ENCODE measurements at places on chromosomes 12 and 14. TPM values are rescaled to one million over a fixed set of nuclear protein-coding genes. Genes with fewer than 3 reads are reported as not detected.

- no peak for DNase-seq
Observed at GRCh38 chr12:128114485-128114884, 152.5 kb upstream of the TMEM132C start.

DNA sequence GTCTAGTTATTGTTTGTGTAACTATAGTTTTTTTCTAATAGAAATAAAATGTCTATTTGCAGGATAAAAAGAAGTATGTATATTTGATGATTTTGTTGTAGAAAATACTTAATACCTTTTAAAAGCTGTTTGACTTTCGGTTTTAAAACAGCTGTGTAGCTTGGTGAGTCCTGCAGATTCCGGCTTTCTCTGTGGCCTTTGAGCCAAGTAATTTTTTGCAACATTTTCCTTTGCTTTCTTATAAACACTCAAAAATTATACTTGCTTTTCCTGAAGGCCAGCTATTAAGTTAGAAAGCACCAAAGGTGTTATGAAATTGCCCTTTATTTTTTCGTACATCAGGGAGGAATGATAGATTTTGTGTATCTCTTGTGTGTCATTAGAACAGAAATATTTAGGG, 63.6 kb downstream of the CRADD start:
- DNase-seq, result no peak

DNA sequence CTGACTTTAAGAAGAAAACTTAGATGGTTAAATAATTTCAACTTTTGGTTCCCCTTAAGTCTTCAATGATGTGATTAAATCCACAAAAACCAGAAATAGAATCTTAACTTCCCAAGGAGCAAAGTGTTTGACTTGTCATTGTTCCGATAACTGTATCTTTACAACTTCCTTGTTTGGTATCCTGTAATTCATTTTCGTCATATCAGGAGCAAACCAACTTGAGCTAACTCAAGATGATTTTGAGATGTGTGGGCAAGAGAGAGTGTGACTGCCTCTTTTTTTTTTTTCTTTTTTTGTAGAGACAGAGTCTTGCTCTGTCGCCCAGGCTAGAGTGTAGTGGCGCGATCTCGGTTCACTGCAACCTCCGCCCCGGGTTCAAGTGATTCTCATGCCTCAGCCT, 25.3 kb downstream of the DRAM1 start:
- no peak for DNase-seq

SLCO1C1 gene
- 1.2 TPM for total RNA-seq

GRCh38 chr14:106789318-106789717, 1262.9 kb downstream of the TMEM121 start:
- no peak for DNase-seq

DNA sequence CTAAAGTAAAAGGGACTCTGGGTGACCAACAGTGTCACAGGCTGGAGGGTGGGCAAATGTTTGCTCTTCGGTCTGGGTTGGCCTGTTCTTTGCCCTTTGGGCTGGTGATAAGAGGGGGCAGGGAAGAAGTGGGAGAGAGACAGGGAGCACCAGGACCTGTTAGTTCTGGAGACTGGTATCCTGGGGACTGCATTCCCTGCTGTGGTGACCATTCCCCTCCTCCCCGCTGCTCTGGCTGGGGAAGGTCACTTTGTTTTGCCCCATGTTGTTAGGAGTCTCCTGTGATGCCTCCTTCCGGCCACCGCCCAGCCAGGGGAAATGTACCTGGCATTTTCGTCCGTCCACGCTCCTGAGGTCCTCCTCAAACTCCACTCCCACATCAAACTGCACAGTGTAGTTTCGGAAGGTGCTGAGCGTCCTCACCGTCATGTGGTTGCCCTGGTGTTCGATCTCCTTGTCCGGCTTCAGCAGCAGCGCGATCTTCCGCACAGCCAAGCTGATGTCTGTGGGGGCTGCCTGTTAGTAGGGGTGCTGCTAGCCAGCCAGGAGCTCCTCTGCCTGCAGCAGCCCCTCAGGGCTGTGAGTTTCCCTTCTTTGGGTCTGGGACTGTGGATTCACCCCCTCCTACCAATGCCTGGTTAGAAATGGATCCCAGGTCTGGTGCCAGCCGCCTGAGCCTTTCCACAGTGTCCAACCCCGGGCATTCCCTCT, 618 bp downstream of the RBP5 start:
- DNase-seq, result no peak

DNA sequence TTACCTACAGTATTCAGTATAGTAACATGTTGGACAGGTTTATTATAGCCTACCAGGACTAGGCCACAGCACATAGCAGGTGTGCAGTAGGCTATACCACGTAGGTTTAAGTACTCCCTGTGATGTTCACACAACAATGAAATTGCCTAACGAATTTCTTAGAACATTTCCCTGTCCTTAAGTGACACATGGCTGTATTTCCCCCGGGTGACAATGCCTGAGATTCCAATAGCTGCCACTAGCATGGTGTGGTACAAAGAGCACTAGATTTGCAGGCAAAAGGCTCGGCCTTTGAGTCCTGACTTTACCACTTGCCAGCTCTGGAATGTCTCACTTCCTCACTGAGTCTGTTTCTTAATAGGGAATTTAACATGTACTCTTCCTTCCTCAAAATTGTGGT, 19.7 kb downstream of the PTPN21 start:
- DNase-seq, result no peak

DNA sequence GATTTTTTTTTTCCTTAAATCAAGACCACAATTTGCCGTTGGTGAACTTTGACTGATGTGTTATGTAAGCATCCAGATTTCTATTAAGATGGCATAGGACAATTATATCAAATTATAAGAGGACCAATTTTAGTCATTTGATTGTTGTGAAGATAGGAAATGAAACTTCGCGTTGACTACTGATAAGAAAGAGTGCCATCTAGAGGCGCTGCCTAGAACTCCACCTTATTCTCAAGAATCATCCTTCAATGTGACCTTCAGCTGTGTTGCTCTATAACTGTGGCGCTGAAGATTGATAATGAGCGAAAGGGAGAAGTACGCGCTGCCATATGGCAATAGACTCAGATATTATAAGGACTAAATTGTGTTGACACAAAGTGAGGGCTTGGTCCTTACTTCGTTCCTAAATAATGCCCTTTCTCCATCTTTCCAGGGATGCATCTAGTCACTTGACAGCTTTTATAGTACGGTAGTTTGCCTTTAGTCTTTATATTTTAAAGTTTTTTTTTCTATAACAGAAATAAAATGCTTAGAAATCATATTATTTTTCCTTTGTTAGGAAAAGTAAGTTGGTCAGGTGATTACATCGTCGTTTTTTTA, 350.8 kb upstream of the STXBP6 start:
- no peak for DNase-seq

NOVA1 gene
- total RNA-seq, result 3.8 TPM

GARIN6 gene
- not detected for total RNA-seq

KRT3 gene
- total RNA-seq, result not detected

DNA sequence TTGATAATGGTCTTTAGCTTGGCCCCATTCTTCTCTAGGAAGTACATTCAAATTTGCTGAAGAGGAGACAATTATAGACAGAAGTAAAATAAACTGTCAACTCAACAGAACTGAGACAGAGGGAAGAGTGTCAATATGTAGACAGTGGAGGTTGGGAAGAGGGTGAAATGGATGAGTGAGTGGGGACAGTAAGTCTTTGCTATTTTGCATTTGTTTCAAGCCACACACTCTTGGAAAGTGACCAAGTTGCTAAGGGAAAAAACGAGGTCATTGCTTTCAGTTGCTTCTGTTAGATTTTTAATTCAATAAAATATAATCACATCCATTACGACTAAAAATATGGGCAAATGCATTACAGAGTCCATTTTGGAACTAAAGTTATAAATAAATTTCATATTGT, 47.8 kb downstream of the BTBD7 start:
- DNase-seq, result no peak

VRTN gene
- total RNA-seq, result not detected

MYH6 gene
- total RNA-seq, result 3,910 TPM

CLEC2B gene
- 6.8 TPM for total RNA-seq

STAB2 gene
- 0.11 TPM for total RNA-seq

GRCh38 chr14:99431986-99432385, 48.7 kb downstream of the SETD3 start:
- no peak for DNase-seq

INHBE gene
- total RNA-seq, result not detected

DNA sequence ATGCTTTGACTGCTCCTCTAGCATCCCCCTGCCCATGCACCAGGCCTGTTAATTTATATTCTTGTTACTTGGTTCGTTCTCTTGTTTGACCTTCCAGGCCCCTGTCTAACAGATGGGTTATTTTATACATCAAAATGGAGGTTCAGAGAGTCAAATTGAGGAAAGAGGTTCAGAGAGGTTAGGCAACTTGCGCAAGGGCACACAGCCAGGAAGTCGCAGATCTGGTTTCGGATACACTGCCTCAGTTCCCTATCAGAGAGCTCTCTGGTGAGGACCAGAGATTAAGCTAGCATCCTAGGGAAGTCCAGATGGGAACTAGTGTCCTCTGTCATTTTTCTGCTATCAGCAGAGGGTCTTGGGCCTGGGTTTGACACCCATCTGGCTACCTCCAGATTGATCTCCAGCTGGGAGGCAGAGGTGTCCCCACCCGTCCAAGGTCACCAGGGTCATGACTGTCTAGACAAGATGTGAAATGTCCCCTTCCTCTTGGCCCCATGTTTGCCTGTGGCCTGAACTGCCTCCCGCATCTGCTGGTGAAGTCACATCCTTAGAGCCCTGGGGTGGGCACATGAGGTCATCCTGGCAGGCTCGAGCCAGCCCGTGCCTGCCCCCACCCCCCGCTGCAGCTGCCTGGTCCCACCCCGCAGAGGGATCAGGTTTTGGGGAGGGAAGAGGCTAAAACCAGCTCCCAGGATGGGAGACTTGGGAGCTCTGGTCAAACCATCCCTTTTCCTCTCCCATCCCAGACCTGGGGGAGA, 84.3 kb upstream of the NCOR2 start:
- DNase-seq, result no peak

- DNase-seq, result no peak
Observed at GRCh38 chr12:124866883-124867400, 3.3 kb upstream of the SCARB1 start.

- no peak for DNase-seq
Observed at GRCh38 chr14:105432657-105433056, 13.0 kb downstream of the MTA1 start.

NOXRED1 gene
- total RNA-seq, result 0.22 TPM

GRCh38 chr14:96826818-96827217, 29.6 kb downstream of the VRK1 start:
- DNase-seq, result no peak

GRCh38 chr12:108693186-108693730, 38.1 kb downstream of the CORO1C start:
- DNase-seq, result no peak

DNA sequence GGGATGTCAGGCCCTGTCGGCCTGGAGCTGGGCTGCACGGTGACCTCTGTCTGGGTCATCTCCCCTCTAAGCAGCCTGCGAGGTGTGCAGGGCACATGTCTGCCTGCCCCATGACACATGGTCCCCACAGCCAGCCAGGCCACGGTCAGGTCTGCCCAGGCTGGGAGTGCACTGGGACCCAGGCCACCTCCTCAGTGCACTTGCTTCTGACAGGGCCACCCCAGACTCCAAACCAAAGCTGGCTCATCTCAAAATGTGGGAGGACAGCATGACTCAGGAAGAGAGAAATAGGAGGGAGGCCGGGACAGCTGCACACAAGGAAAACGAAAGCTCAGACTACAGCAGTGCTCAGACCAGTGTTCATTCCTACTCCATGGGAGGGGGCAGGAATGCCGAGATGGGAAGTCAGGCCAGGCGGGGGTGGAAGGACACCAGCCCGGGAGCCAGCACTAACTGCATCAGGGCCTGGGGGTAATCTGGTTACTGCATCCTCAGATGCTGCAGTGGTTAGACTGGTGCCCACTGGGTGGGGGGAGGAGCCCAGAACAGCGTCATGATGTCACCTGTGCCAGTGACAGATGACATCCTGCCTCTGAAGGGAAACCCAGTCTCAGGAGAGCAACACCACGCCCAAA, 4.0 kb downstream of the P2RX2 start:
- no peak for DNase-seq

FOXN4 gene
- total RNA-seq, result not detected

DNA sequence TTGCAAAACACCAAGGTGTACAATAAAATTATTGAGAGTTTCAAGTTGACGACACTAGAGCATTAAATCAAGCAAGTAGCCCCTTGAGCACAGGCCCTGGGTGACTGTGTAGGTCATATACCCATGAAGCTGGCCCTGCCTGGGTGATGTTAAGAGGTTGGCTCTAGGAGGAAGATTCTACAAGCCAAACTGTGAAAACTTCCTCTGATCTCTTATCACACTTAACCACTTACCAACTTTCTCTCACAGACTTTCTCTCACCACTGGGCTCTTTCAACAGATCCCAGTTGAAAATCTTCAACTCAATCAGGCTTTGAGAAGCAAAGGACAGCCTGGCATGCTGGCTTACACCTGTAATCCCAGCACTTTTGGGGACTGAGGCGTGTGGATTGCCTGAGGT, 186.9 kb upstream of the BTG1 start:
- no peak for DNase-seq

- no peak for DNase-seq
Observed at GRCh38 chr14:70735043-70735442, 74.3 kb downstream of the MAP3K9 start.

DNA sequence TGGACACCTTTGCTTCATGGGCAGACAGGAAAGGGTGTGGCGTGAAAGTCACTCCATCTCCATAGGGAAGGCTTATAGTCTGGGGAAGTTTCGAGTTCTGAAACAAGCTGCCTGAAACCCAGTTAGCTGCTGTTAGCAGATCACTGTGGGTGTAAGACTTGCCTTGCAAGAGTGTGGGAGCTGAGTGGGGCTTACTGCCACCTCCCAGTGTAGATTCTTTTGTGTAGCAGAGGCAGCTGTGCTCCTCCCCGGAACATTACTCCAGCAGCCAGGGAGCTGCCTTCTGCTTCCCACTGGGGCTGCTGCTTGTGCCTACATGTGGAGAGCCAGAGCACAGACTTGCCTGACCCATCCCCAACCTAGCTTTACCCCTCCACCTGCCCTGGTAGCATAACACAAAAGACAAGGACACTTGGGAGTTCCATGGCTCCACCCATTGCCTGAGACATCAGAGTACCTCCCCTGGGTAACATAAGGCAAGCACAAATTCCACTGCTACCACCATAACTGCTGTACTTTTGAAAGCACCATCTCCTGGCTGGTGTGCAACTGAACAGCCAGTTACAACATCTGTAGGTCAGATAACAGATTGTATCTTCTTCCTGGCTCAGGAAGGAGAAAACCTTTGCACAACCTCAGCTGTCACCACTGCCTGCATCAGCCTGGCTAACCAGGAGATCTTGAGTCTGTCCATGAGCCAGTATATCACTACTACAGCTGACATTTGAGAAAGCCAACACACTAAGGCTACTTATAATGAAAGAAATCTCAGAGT, 69.5 kb downstream of the ADAMTS20 start:
- DNase-seq, result no peak

SYT1 gene
- 0.24 TPM for total RNA-seq

MYO1A gene
- total RNA-seq, result not detected
